ENCODE measurements at places on chromosomes 2 and 18.

DNA sequence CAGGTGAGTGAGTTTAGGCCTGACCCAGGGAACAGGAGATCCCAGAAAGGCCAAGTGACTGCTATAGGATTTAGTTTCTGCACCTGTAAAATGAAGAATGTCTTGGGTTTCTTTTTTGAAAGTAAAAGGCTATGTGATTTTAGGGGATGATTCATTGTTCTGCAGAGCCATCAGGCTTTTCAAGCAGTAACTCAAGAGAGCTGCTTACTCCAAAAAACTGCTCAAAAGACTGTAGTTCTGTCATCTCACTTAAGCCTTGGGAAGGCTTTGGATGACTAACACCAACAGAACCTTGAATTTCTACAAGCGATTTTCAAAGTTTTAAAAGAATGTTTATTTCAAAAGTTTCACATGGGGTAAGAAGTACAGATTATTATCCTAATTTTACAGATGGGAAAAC, 165.1 kb downstream of the HAUS1 start:
- no peak for DNase-seq

DNA sequence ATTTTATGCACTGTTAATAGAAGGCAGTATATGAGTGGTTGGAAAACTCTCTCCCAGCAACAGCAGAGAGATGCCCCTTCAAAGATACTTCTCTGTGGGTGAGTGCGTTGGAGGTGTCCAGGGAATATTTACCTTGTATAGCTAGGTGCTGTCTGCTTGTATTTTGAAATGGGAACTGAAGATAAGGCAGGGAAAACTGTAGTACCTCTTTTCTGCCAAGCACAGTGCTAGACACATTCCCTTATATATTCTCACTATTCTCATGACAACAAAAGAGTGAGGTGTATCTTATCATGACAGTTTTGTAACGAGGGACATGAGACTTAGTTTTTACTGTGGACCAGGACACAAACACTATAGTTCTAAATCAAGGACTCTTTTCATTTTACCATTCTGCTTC, 2.1 kb downstream of the TTC39C start:
- no peak for DNase-seq

GRCh38 chr18:74516271-74517235, 17.7 kb upstream of the CNDP1 start:
- no peak for DNase-seq

GRCh38 chr18:79857082-79857671, 59.4 kb downstream of the KCNG2 start:
- DNase-seq: no peak

DNA sequence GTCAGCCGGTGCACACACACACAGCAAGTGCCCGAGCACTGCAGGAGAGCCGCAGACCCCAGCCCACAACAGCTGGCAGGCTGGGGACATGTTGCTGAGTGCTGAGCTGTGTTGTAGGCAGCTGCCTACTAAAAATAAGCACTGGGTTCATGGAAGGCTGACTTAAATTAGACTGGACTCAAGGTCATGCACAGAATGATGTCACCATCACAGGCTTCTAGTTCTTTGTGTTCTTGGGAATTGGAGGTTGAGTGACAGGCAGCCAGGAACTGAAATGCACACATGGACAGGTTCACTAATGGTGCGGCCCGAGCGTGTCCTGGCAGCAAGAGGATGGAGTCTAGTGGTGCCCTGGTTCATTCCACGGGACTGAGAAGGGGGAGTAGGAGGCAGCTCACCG, 71.3 kb downstream of the VWA3B start:
- DNase-seq: no peak

GRCh38 chr2:236403811-236404210, 139.6 kb upstream of the ASB18 start:
- DNase-seq: no peak

GRCh38 chr18:36814994-36815393, 13.8 kb downstream of the TPGS2 start:
- no peak for DNase-seq

GRCh38 chr2:208006833-208007232, 18.5 kb downstream of the PLEKHM3 start:
- no peak for DNase-seq

- DNase-seq: no peak
These were observed 62.8 kb downstream of the SFXN5 start for GRCh38 chr2:73008766-73009135.

DNA sequence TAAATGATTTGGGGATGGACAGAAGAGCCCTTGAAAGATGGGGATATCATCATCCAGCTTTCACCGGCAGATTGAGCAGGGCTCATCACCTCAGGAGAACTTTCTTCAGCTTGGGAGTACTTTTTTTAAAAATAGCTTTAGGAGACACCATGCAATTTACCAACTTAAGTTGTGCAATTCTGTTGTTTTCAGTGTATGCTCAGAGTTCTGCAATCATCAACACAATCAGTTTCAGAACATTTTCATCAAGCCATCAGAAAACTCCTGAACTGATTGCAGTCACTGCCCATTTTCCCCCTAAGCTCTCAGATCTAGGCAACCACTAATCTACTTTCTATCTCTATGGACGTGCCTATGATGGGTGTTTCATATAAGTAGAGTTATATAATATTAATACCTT, 117.7 kb downstream of the CRIM1 start:
- DNase-seq: no peak

DNA sequence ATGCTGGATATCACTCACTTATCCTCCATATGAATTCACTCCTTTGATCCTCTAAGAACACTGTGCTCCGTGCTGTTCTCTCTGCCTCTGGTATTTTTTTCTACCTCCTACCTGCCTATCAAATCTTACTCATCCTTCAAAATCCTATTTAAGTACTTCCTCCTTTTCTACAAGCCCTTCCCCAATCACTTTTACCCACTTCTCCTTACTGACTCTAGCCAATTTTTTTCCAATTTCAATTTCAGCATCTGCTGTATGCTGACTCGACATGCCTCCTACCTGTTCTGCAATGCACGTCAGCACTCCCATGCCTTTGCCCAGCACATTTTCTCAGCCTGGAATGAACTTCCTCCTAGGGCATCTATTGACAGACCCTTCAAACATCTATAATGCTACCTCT, 37.3 kb upstream of the LNPK start:
- no peak for DNase-seq

- no peak for DNase-seq
These were observed 251.5 kb upstream of the NXPH2 start for GRCh38 chr2:139031722-139032121.

DNA sequence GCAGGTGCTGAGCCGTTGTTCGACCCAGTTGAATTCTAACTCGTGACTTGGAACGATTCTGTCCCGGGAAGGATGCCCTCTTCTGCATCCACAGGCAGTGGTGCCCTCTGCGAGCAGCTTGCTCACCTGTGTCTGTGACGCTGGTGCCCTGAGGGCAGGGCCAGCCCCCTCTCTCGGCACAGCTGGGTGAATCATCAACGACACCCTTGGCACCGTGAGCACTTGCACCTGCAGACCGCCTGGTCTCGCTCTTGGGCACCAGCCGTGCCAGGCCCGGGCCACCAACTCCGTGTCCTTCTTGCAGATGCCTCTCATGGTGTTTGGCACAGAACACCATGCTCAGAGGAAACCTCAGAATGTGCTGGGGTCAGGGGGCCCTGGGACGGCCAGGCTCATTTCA, 75.0 kb downstream of the SLC66A2 start:
- DNase-seq: no peak

- no peak for DNase-seq
These were observed 61.9 kb upstream of the PSMD14 start for GRCh38 chr2:161246281-161246680.

GRCh38 chr18:30499721-30500120, 542.8 kb downstream of the DSC3 start:
- no peak for DNase-seq

DNA sequence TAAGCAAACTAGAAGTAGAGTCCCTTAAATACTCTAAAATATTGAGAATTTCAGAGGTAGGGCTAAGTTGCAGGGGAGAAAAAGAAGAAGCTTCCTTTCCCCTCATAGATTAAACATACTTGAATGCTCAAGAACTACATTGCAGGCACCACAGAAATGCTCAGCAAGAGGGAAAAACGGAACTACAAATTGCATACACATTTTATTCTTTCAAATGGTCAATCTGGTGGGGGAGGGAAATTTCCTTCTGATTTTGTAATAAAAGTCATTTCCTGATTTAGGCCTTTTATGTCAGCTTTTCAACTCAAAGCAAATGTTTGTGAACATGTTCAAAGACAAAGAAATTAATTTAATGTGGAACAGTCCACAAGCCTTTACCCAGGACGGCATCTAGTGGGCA, 33.0 kb downstream of the FARSB start:
- no peak for DNase-seq

DNA sequence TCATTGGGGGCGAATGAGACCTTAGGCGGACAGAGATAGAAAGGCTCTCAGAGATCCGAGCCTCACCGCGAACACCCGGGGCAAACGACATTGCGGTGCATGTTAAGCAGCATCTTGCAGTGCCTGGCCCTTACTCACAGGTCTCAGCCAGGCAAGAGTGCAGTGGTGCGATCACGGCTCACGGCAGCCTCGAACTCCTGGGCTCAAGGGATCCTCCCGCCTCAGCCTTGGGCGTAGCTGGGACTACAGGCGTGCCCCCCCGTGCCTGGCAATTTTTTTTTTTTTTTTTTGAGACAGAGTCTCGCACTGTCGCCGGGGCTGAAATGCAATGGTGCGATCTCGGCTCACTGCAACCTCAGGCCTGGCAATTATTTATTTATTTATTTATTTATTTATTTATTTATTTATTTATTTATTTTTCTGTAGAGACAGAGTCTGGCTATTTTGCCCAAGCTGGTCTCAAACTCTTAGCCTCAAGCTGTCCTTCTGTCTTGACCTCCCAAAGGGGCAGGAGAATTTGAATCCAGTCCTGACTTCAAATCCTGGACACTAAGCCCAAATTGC, 1.3 kb downstream of the LAMA3 start:
- DNase-seq: no peak

DNA sequence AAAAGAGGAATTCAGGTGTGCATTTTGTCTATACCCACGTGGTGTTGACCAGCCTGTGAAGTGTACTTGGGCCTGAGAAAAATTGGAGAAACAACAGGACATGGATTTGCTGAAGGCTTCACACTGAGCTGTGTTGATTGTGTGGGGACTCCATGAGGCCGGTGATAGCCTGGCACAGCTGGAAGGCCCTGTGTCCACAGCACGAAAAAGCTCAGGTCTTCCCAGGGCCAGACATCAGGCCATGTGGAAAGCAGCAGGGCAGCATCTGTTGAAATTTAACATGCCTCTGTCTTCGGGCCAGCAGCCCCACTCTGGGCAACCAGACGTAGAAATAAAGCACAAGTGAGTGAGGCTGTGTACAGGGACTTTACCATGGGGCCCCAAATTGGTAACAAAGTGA, 84.1 kb downstream of the HS6ST1 start:
- DNase-seq: no peak

DNA sequence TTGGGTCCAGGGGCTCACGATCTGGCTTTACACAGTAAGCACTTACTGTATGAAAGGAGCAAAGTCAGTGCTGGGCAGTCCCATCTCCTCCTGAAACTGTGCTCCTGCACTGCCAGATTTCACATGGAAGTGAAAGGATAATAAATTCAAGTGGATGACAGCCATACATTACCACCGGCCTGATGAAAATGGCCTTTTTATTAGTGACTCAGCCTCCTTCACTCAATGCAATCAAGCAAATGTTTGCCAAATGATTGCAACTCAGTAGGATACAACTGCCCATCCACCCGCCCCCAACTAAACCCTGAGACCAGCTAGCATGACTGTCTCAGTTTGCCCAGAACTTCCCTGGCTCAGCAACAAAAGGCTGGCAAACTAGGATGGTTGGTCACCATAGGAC, 77.1 kb downstream of the MYO5B start:
- DNase-seq: no peak

- no peak for DNase-seq
These were observed 83.9 kb downstream of the SMAD7 start for GRCh38 chr18:48866856-48867255.

DNA sequence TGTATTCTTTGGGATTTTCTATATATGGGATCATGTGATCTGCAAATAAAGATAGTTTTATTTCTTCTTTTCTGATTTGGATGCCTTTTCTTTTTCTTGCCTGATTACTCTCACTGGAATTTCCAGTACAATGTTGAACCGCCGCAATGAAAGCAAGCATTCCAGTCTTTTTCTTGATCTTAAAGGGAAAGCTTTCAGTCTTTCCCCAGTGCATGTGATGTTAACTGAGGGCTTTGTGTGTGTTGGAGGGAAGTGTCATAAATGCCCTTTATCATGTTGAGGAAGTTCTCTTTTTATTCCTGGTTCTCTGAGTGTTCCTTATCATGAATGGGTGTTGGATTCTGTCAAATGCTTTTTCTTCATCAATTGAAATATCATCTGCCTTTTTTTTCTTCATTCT, 16.9 kb upstream of the CYBRD1 start:
- no peak for DNase-seq

DNA sequence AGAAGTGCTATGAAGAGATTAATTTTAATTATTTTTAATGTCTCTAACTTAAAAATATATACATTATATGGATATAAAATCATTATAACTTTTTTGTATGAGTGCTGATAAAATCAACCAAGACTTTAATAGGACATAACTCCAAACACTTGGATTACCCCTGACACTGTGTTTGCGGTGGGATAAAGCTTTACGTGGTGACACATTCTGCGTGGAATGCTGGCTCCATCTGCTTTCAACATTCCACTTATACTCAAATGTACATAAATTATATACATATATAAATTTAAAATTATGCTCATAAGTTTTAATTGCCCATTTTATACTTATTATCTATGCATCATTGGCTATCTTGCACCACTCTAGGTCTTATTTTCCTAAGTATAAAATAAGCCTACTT, 30.5 kb downstream of the LINC00305 start:
- DNase-seq: no peak

GRCh38 chr18:50879302-50880118, 592 bp downstream of the ME2 start:
- no peak for DNase-seq

DNA sequence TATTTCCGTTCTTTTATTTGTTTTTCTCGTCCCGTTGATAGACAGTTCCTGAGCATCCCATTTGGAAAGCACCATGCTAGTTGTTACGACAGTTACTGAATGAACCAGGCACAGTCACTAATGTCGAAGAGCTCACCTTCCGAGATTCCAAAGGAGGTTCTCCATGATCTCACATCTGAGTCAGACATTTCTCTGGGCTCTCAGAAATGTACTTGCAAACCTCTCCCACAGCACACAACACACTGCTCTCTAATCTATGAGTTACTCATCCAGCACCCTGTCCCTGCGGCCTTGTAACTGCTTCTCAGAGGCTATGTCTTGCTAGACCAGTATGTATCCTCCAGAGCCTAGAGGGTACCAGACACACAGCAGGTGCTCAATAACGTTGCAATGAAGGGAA, 174.7 kb downstream of the DNER start:
- no peak for DNase-seq

DNA sequence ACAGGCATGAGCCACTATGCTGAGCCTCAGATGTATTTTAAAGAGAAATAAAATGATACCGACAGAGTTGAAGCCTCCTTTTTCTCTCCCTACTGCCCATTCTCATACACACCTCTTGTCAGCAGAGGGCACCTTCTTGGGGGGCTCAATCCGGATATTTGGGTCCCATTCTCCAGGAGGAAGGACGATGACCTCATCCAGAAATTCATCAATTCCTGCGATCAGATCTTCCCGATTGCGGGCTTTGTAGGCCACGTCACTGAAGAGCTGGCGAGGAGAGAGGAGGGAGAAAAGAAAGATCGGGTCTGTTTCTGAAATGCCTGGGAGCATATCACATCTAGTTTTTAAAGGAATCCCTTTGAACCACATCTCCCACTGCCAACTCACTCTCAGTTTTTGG, 54.4 kb downstream of the MTHFD2 start:
- no peak for DNase-seq

GRCh38 chr18:3747176-3747973, 297.4 kb downstream of the TGIF1 start:
- DNase-seq: no peak

Data from stimulated activated CD8-positive, alpha-beta memory T cell treated with anti-CD3 and anti-CD28 coated beads, Interleukin-4, amount 100 ng/mL, for 4 hours (primary cell).